Naive thymus-derived CD8-positive, alpha-beta T cell (primary cell): ENCODE measurements at places on chromosomes 11 and 22.
A peak's percentile ranks its signal among the peaks of the same experiment; 100 is the strongest.

DNA sequence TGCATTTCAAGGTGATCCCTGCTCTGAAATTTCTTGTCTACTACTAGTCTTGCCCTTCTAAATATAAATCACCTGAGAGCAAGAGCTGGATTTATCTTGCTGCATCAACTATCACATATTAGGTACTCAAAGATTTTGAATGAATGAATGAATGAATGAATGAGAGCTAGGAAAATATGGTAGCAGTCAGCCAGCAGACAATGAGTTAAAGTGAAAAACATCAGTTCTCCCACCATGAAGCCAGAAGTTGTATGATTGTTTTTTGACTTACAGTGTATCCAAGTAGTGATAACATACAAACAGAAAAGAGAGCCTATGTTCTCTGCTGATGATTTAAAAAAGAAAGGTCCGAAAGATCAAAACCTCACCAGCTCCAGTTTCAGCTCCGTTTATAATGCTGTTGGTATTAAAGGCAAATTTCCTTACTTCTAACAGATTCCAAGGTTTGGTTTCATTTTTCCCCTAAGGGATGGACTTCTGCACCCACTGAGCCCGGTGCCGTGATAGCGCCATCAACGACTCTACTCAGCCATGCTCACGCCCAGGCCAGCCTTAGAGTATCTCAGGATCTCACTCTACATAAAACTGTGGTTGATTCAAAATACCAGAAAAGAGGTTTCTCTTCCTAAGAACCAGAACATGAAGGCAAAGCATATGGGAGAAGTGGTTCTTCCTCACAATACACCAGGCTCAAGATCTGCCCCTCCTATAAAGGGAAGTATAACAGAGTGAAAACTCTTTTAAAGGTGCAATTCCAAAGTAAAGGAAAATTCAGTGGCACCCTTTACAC, 92.0 kb downstream of the SGSM3 start:
- peak overlapping the region; percentile 96 for H3K27ac ChIP-seq
- H3K4me1 ChIP-seq, result peaks cover 69% of the 10 kb centered on the region
- peak overlapping the region; percentile 81 for H3K4me3 ChIP-seq
- peaks cover 4% of the 10 kb centered on the region for H3K36me3 ChIP-seq
- no peaks in the 10 kb centered on the region for H3K27me3 ChIP-seq

DNA sequence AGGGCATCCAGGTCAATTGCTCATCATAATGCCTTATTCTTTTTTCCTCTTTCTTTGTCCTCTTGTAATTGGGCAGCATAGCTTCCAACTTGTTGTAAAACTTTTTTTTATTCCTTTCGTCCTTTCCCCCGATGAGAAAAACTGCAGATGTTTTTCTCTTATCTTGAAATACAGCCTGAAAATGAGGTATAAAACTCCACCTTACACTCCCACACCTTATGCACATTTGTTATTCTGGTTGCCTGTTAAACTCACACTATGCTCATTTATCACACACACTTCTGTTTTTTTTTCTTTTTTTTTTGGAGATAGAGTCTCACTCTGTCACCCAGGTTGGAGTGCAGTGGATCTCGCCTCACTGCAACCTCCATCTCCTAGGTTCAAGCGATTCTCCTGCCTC, 1.9 kb upstream of the OR51A2 start:
- no peaks in the 10 kb centered on the region for H3K36me3 ChIP-seq
- no peak for DNase-seq
- H3K4me1 ChIP-seq, result no peaks in the 10 kb centered on the region
- H3K27me3 ChIP-seq, result peaks cover 9% of the 10 kb centered on the region
- no peak overlapping the region for H3K4me3 ChIP-seq
- H3K27ac ChIP-seq, result no peak overlapping the region

GRCh38 chr11:45724153-45724552, 58.7 kb upstream of the CHST1 start:
- H3K27ac ChIP-seq, result no peak overlapping the region
- H3K27me3 ChIP-seq, result no peaks in the 10 kb centered on the region
- H3K4me1 ChIP-seq, result no peaks in the 10 kb centered on the region
- no peak overlapping the region for H3K4me3 ChIP-seq

GRCh38 chr11:128694618-128695481, 978 bp downstream of the FLI1 start:
- no peaks in the 10 kb centered on the region for H3K27me3 ChIP-seq
- peak overlapping the region; percentile 91 for H3K27ac ChIP-seq
- H3K4me1 ChIP-seq, result peaks cover 77% of the 10 kb centered on the region
- no peaks in the 10 kb centered on the region for H3K36me3 ChIP-seq
- DNase-seq, result no peak
- peak overlapping the region; percentile 92 for H3K4me3 ChIP-seq

DNA sequence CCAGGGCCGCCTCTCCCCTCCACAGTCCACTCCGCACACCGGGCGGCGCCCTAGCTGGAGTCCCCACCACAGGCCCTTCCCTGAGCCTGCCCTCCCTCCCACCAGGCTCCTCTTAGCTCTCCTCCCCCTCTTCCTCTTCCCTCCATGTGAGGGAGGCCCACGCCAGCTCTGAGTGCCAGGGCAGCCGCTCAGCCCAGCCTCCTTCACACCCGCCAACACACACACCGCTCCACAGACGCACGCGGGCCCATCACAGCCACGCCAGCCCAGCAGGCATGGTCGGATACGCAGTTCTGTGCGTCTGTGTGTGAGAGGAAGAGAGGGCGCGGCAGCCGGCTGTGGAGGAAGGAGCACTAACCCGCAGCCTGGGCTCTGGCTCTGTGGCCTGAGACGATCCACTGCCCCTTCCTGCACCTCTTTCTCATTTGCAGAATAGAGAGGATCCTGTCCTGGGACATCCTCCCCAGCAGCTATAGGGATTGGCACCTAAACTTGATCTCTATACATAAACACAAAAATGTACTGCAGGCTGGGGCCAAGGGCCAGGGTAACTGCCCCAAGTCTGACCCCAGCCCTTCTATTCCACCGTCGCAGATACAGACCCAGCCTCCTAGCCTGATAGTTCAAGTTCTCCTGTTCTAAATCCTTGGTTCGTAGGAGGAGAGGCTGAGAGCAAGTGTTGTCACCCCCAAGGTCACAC, 3.5 kb downstream of the CHRM4 start:
- no peak overlapping the region for H3K27ac ChIP-seq
- DNase-seq, result no peak
- H3K36me3 ChIP-seq, result no peaks in the 10 kb centered on the region

DNA sequence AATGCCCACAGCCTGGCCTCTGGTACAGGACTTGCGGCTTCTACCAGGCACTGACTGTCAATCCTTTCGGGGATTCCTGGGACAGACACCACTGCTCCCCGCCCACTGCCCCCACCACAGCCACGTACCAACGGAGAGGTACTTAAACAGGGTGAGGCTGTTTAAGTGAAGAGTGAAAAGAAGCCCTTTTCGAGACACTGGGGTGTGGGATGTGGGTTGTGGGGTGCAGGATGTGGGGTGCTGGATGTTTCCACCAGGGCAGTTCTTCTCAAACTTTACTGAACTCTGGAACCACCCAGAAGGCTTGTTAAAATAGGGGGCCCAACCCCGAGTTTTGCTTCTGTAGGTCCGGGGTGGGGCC, 34.2 kb upstream of the PRR5 start:
- no peaks in the 10 kb centered on the region for H3K36me3 ChIP-seq
- H3K4me3 ChIP-seq, result peak overlapping the region; percentile 83
- DNase-seq, result peak; percentile 69
- H3K4me1 ChIP-seq, result peaks cover 82% of the 10 kb centered on the region
- peak overlapping the region; percentile 91 for H3K27ac ChIP-seq
- no peaks in the 10 kb centered on the region for H3K27me3 ChIP-seq
